Left forelimb (tissue), 1 donor: ENCODE measurements at places on chromosomes 1 and 21.

DNA sequence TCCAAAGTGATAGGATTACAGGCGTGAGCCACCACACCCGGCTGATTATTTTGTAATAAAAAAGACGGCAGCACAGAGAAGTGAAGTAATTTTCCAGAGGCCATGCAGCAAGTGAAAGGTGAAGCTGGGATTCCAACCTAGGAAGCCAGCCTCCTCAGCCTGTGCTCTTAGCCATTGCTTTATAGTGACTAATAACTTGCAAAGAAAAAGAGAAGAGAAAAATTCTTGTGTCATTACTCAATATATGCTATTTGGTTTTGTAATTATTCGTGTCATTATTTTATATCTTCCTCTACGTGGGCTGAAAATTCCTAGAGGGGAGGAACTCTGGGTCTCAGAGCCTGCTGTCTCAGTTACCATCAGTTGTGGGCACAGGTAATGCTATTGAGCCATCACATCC lies 1.6 kb upstream of the IER5 start:
- DNase-seq = no peak

DNA sequence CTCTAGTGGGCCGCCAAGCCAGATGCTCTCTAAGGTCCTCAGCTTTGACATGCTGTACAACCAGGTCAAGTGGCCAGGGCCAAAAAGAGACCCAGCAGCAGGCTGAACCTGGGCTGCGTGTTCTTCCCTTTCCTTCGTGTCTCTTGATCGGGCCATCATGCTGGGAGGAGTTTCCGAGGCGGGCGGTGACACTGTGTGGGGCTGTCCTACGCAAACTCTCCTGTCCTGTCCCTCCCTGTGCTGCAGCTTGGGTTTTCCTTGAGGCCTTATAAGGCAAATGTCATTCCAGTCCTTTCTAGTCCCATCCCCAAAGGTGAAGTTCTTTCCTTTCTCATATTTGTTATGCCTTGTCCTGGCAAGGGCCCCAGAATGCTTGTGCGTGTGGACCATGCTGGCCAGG lies 56.7 kb downstream of the ARHGEF10L start:
- no peak for DNase-seq

GRCh38 chr1:10171105-10171767 lies 39.1 kb upstream of the KIF1B start:
- DNase-seq = no peak

GRCh38 chr1:114117654-114118053 lies 36.0 kb downstream of the SYT6 start:
- DNase-seq = no peak

DNA sequence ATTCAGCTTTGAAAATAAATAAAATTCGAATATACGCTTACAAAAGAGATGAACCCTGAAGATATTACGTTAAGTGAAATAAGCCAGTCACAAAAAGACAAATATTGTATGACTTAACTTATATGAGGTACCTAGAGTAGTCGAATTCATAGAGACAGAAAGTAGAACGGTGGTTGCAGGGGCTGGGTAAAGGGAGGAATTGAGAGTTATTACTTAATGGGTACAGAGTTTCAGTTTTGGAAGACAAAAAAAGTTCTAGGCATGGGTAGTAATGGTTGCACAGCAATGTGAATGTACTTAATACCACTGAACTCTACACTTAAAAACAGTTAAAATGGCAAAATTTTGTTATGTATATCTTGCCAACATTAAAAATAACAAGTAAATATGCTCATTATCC lies 48.6 kb upstream of the ZNHIT6 start:
- DNase-seq = no peak

DNA sequence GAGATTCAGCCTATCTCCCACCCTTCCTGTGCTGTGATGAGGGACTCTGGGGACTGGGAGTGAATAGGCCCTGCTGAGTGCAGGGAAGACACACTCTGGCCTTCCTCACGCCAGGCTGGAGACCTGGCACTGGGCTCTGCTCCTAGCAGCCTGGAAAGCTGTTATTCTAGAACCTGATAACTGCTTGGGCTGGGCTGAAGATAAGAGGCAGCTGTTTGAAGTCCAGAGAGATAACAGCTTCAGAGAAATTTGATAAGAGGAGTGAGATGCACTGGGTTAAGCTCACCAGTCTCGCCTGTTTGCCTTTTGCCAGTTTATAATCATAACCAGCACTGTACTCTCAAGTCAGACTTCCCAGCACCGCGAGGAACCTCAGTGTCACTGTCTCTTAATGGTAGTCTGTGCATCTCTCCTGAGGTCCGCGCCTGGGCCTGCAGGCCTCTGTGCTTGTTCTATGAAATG lies 46.6 kb upstream of the GPR37L1 start:
- no peak for DNase-seq

DNA sequence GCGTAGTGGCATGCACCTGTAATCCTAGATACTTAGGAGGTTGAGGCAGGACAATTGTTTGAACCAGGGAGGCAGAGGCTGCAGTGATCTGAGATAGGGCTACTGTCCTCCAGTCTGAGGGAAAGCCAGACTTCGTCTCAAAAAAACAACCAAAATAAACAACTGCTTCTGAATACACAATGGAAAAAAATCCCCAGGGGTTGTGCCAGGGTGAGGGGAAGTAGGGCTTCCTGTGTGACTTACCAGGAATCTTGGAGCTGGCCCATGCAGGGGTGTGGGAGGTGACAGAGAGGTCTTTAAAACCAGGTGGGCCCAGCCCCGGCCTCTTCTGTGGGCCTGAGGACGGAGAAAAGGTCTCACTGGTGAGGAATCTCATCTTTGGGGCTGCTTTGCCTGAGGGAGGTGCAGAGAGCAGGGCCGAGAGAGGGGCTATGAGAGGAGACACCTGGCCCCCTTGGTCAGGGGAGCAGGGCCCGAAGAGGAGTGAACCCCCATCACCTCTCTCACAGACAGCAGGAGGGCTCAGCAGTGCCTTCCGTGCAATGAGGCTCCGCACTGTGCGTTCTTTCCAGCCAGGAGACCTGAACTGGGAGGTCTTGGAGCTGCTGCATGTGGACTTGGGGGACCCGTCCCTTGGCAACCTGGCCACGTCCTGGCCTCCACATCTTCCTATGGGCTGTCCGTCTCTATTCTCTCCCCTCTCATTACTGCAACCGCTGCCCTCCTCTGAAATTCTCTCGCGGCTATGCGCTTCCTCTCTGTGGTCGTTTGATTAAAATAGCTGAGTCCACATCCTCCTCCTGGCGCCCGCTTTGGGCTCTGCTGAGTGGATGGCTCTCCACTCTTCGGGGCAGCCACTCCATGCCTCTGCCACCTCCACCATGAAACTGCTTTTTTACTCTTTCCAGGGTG lies 10.7 kb downstream of the PLA2G5 start:
- peak; percentile 66 for DNase-seq

DNA sequence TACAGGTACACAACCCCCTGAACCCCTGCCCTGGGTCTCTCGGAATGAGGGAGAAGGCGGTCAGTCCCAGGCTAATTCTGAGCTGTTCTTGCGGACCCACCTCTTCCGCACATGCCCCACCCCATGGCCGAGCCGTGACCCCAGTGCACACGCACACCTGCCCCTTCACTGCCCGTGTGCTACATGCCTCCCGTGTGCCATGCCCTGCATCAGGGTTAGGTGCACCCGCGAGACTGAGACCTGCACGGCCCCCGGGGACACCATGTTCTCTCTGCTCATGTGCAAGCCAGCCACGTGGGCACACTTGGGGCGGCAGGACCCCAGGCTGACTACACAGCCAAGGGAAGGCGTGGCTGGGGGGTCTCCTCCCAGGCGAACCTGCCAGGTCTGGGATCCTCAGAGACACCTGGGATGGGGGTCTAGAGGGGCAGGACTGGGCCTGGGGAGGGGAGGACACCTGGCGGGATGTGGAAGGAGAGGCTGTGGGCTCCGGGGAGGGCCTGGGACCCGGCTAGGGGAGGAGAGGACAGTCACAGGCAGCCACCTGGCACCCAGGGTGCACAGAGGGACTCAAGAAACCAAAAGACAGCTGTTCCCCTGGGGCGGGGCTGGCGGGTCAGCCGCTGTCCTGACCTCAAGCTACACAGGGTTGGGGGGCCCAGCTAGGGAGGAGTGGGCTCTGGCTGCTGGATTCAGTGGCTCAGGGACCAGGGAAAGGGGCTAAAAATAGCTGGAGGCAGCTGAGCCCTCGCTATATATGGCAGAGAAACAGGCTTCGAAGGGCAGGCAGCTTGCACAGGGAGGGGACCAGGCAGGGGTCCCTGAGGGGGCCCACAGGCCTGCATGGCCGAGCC lies 133.4 kb downstream of the CASZ1 start:
- DNase-seq = no peak

DNA sequence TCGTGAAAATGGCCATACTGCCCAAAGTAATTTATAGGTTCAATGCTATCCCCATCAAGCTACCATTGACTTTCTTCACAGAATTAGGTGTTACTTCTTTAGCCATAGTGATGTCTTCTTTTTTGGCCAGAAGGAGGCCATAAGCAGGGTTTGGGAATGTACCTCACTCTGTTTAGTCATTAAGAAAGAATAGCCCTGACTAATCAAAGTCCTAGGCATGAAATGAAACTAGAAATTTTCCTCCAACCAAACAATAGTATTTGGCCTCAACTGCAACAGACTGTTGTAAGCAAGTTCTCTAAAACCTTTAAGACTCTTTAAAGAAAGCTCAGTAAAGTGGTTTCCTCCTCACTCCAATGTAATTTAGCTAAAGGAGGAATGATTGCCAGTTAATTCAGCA lies 163.9 kb downstream of the AKT3 start:
- no peak for DNase-seq

DNA sequence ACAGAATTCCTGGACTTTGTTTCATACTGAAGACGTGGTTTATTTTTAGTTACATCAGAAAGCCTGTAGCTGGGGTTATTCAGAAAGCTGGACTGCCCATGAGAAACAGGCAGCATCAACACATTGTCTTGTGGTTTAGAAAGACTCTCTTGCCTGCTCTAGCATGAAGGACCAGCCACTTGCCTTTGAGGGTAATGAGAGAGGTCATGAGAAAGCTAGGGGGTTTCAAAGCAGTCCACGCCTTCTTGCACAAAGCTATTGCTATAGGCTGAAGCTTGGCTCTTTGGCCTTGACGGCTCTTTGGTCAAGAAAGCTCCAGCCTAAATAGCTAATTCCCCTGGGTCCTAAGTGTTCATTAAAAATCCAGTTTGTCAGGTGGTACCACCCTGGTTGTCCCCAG lies 208.1 kb downstream of the PRDM2 start:
- no peak for DNase-seq

- no peak for DNase-seq
Observed at GRCh38 chr1:160492617-160493016, 30.4 kb downstream of the SLAMF6 start.

DNA sequence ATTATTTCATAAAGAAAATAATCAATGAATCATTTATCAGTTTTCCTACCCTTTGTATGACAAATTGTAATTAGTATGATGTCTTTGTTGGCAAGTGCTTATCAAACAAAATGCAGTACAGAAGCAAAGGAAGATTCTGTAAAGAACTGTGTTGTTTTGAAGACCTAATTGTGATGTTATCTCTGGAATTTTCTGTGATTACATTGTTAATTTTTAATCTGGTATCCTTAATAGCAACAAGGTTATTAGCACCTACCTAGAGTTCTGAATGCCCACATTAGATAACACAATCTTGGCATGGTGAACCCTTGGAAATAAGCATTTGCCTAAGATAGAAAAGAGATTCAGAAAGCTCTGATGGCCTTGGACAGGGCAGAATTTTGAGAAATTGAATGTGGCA lies 274.1 kb upstream of the ST6GALNAC5 start:
- no peak for DNase-seq

DNA sequence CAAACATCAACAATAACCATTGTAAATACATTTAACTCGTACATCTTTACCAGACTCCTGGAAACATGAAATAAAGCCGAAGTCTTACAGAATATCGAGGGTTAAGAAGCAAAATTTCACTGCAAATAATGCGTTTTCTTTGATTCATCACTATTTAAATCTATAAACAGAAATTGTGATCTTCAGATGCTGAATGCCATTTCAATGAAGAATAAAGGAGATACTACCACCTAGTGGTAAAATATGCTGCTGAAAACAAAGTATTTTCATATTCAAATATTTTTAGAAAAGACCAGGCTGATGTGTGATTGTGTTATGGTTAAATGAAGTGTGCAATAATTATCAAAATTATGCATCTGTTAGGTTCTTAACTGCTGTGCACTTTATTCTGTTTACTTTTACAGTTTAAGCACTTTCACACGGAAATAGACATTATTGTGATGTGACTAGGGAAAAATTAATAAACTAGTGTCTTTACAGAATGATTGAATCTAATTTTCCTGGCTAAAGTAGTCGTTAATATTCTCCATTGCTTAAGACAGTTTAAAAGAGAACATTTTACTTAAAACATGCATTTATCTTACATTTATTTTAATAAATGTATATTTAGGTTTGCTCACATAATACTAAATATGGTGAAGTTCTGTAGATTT lies 1093.1 kb downstream of the MRPL39 start:
- DNase-seq = no peak

DNA sequence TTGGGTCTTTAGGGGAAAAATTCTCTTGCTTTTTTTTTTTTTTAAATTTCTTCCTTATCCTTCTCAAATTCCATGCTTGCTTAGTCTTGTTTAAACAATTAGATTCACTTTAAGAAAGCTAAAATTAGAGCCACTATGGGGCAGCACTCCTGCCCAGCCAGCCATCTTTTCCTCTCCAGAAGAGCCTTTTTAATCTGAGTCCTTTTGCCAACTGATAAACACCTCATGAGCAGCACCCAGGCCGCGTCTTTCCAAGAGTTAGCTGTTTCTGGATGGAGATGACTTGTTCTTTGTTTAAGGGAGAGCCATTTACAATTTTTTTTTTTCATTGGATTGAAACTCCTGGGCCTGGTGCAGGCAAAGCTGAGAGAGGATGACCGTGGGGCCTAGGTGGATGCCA lies 53.3 kb upstream of the TSPAN2 start:
- no peak for DNase-seq

DNA sequence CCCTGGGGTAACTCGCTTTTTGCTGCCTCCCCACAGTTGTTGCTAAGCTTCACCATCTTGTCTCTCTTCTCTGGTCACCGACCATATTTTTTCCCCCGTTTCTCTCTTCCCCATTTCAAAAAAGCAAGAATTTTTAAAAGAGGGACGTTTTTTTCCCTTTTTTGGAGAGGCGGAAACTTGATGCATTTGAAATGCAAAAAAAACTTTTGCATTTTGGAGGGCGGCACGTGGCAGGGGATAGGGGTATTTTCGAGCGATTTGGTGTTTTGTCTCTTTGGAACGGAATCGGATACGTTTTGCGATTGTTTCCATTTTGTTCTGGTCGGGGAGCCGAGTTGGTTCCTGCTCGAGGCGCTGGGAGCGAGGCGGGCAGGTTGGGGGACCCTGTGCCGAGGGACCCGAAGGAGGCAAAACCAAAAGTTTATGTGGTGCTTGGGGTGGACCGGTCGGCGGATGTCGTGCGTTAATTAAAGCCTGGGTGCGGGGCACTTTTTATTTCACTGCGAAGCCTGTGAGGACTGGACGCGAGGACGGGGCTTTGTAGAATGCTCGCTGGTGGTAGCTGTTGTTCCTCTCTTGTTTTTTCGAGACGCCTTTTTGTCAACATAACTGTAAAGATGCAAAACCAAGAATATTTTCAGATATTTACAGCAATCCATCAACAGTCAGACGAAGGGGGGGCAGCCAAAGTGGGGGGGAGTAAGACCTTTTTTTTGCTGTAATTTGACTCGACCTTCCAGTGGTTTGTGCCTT lies 884 bp downstream of the H3-3A start:
- DNase-seq = peak; percentile 75
